GM04503 (cell line): ENCODE measurements at places on chromosomes 13 and 19.

DNA sequence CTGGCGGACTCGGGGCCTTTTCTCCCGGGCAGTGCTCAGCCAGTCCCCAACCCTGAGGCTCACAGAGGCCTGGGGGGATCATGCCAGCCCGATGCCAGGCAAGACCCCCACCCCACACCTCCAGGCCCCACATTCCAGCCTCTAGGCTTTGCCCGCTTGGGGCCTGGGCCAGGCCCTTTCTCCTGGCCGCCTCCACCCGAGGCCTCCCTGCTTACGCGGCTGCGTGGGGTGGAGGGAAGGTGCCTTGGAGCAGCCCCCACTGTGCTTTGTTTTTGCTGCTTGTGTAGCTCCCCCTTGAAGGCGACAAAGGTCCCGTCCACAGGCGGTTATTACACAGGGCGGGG is 38.4 kb downstream of the SMIM24 start:
- DNase-seq, result no peak

- DNase-seq, result no peak
Measured at GRCh38 chr13:44814161-44814560, 175.1 kb downstream of the NUFIP1 start.

- no peak for DNase-seq
Measured at GRCh38 chr13:114311908-114312307, 2.4 kb upstream of the CHAMP1 start.

GRCh38 chr13:87497426-87497825 is 173.7 kb upstream of the SLITRK5 start:
- DNase-seq, result no peak

GRCh38 chr19:2288818-2289713 is 7.1 kb upstream of the PEAK3 start:
- DNase-seq, result no peak

DNA sequence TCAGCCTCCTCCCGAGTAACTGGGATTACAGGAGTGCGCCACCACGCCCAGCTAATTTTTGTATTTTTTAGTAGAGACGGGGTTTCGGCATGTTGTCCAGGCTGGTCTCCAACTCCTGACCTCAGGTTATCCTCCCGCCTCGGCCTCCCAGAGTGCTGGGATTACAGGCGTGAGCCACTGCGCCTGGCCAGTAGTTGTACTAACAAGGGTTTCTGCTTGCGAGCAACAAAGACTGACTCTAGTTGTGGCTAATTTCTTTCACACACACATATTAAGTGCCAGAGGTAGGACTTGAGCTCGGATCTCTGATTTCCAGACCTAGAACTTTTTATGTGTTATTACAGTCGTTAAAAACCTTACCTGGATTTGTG is 635 bp upstream of the PCCA start:
- no peak for DNase-seq
